BJ (cell line): ENCODE measurements at places on chromosomes 1 and 21. TPM values are rescaled to one million over a fixed set of nuclear protein-coding genes. Genes with fewer than 3 reads are reported as not detected.

The TIAM1 gene
- polyA plus RNA-seq = 0.07 and 0.11 TPM in 2 replicates

The SLC9C2 gene
- polyA plus RNA-seq = not detected in 2 replicates

The PSMA5 gene
- polyA plus RNA-seq = 151 and 226 TPM in 2 replicates

The TIMM17A gene
- 54.6 and 87.5 TPM in 2 replicates for polyA plus RNA-seq

The GJA4 gene
- polyA plus RNA-seq = not detected in 2 replicates

The LIX1L gene
- 35.1 and 42.1 TPM in 2 replicates for polyA plus RNA-seq

The PDZK1 gene
- polyA plus RNA-seq = 0.15 and 0.56 TPM in 2 replicates

- DNase-seq = no peak
Observed at GRCh38 chr1:61047061-61047460, 35.3 kb upstream of the NFIA start.

DNA sequence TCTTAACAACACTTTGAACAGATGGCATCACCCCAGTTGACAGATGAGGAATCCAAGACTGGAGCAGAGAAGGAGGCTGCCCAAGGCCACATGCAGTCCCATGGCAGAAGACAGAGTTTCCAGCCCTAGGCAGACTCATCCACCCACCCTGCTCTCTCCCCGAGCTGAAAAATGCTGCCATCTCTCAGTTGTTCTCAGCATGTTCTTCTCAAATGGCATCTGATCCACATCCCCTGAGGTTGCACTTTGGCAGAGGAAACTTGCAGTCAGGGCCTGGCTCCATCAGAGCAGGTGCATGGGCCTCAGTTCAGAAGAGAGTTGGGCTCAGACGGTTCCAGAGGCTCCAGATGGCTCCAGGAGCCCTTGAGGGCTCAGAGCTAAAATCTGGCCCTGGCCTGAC, 709.4 kb downstream of the MATN1 start:
- no peak for DNase-seq

DNA sequence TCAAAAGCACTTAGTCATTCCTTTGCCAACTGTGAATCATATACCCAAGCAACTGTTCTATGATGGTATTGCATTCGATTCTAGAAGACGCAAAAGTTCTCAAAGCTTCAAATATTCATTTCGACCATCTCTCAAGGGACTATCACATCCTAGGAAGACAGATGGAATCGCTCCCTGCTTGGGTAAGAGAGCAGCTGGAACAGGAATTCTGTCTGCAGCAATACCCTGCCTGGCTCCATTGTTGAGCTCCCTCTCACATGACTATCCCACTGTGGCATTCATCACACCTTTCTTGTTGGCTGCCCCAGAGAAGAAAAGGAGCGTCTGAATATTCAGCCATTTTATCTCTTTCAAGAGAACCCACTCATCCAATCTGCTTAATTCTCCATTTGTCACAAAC, 397.7 kb downstream of the NTNG1 start:
- DNase-seq = no peak

DNA sequence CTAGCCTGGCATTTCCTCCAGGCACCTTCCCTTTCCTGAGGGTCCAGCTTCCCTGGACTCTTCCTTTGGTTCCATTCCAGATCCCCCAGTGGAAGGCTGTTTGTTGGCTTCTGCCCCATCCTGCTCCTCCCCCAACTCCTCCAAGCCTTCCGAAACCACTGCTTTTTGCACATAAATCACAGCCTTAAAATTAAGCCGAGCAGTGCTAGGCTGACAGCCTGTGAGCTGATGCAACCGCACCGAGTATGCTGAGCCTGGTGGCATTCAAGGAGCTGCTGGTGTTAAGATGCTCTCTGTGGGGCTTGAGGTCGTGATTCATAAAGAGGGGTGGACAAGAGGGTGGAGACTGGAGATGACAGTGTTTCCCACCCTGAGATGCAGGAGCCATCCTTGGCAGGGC, 266.6 kb upstream of the C1orf174 start:
- DNase-seq = no peak

GRCh38 chr1:200468264-200469001, 58.6 kb upstream of the ZNF281 start:
- DNase-seq = no peak

DNA sequence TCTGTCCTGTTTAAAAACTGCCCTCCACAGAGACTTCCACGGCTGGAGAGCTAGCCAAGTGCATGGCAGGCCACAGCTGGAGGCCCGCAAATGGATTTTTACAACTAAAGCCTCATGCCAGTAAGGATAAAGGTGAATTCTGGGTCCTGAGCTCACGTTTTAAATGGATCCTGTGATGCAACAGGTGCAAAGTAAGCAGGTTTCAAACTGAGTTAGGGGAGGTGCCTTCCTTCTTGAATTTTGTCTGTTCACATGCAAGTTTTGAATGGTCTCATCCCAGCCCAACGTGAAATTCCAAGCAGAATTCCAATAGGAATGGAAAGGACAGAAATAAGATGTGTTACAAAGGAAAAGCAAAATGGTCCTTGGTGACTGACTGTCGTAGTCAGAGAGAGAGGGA, 36.2 kb upstream of the A3GALT2 start:
- DNase-seq = no peak

GRCh38 chr1:77438236-77438913, 156.6 kb downstream of the AK5 start:
- DNase-seq = peak; percentile 55

DNA sequence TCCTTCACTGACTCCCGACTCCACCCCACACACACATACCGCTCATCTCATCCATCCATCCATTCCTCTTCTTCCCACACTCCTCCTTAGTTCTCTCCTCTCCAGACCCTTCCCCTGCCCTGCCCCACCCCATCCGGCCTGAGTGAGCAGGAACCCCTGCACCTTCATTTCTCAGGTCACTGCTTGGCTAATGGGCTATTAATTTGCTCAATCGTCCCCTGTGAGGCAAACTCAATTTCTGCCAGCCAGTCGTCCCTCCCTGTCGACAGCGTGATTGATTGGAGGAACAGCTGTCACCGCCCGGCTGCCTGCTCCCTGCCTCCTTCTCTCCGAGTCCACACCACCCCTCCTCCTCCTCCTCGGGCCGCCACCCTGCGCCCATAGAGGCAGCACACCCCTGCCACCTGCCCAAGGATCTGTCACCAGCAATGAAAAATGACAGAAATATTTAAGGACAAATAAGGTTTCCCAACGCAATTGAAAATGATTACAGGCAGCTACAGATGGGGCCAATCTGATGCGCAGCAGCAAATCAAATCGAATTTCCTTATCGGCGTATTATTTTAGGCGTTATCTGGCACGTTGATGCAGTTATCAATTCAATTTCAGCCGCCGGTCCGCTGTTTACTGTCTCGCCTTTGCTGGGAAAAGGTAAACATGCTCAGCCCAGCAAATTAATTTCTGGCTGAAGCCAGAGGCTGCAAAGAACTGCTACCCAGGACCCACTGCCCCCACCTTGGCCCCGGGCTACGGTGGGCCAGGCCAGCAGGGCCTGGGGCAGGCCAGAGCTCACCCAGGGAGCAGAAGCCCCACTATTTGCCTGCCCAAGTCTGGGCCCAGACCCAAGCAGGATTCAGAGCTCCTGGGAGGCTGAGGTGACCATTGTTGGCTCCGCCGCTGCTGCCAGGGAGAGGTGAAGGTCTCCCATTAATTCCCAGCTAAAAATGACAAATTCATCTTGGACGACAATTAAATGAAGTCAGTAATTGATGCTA, 71.3 kb downstream of the TMEM53 start:
- DNase-seq = no peak

DNA sequence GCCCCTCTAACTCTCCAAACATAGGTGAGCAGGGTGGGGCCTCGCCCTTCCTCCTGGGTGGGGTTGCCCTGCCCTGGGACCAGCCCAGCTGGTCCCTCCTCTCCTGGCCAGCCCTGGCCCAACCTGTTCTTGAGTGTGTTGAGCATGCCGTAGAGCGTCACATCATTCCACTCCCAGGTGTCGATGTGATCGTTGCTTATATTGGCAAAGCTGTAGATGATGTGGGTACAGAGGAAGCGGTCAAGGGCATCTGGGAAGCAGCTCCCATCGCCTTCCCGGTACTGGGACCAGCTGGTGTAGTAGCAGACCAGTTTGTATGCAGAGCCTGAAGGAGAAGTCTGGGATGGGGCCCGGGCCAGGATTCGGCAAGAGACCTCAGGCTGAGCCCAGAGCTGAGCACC, 1.4 kb downstream of the CHI3L1 start:
- DNase-seq = no peak

GRCh38 chr1:242761556-242761955, 237.1 kb upstream of the PLD5 start:
- no peak for DNase-seq

GRCh38 chr1:245687636-245688535, 533.1 kb downstream of the KIF26B start:
- DNase-seq = no peak

DNA sequence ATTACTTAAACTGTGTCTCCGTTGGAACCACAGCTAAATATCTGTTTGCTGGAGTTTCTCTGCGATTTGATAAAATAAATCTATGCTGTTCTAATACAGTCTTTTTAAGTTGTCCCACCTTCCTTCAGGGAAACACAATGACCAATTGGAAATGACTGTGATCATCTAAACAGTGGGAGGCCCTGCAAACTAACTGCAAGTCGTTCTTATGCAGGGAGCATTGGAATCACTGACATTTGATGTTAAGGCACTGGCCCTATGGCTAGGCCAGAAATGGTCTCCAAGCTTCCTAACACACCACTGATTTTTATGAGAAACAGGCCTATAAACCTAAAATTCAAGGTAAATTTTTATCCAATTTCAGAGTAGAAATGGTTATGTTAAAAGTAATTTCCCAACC, 645.2 kb downstream of the LMO4 start:
- no peak for DNase-seq

- DNase-seq = no peak
Observed at GRCh38 chr1:4375812-4376211, 278.6 kb upstream of the AJAP1 start.

GRCh38 chr1:3360646-3361257, 93.7 kb upstream of the ARHGEF16 start:
- DNase-seq = no peak

DNA sequence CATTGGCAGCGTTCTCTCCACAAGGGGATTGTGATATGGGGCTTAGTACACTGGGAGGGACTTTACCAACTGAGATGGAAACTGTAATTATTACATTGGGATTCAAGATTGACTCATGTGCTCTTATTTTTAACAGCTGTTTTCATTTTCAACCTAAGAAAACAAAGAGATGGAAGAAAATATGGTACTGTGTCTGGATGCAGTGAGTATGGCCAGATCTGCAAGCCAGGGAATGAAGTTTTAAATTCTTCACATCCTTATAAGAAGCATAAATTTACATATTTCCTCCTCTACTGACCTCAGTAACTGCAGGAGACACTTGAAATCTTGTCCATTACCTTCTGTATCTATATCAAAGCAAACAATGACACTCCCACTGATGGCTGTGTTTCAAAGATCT, 81.5 kb upstream of the EDEM3 start:
- DNase-seq = no peak

GRCh38 chr1:37130221-37130948, 96.1 kb upstream of the GRIK3 start:
- no peak for DNase-seq

DNA sequence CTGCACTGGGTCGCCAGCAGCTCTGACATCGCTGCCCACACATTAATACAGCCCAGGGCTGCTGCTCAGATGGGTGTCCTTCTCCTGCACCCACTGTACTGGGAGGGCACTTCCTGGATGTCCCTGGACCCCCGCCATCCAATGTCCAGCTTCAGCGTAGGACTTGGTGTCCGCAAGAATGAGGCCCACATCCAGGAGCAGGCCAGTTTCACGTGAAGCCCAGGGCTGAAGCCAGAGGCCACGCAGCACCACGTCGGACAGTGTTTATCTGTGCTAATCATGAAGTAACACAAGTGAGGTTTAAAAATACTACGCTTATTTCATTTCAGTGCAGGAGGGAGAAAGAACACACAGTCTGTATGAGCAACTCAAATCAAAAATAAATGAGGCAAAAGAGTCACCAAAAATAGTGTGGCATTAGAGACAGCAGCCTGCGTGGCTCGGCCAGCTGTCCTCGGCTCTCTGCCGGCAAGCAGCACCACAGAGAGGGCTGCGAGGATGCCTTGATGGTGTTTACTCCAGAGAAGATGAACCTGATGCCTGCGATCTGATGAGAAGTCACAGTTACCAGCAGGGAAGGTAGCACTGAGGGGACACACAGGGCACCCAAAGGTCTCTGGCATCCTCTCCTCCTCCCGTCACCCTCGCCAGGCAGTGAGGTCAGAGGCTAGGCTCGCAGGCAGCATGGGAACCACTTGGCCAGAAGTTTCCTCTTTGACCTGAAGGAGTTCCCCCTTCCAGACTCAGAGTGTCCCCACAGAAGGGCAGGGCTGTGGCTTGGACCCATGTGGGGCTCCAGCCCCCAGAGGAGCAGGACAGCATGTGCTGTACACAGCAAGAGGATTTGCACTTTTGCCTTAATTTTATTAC, 22.1 kb upstream of the NPHP4 start:
- no peak for DNase-seq

DNA sequence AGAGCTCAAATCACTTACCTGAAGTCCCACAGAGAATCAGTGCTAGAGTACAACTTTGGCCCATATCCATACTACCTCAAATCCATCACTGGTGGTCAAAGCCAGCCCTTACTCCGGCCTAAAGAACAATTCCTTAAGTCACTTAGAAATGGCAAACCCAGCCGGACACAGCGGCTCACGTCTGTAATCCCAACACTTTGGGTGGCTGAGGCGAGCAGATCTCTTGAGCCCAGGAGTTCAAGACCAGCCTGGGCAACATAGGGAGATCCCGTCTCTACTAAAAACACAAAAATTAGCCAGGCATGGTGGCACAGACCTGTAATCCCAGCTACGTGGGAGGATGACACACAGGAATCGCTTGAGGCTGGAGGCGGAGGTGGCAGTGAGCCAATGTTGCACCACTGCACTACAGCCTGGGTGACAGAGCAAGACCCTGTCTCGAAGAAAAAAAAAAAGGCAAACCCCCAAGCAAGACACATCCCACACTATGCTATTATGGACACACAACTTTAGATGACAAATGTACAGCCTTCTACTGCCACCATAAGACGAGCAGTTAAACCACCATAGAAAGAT, 24.0 kb downstream of the NPHP4 start:
- DNase-seq = no peak

- no peak for DNase-seq
Observed at GRCh38 chr1:205921570-205921909, 21.7 kb downstream of the SLC26A9 start.

DNA sequence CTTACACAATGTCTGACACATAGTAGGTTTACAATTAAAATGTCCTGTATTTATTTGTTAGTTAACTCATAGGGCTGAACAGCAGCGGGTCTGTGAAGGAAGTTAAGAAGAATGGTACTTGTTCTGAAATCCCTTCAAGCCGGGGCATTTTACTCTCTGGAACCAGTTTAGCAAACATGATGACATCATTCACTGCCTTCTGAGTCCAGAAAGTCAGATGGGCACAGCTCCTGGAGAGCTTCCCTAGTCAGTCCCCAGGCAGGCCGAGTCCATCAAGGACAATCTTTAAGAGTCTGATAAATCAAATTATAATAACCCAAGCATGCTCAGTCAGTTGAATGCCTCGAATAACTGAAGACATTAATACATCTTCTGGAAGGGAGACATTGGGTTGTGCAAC, 125.4 kb upstream of the DAB1 start:
- no peak for DNase-seq

- no peak for DNase-seq
Observed at GRCh38 chr21:40976198-40977109, 129.5 kb upstream of the DSCAM start.

GRCh38 chr1:153881751-153882150, 41.0 kb downstream of the GATAD2B start:
- DNase-seq = no peak

- no peak for DNase-seq
Observed at GRCh38 chr1:25572708-25573590, 29.5 kb downstream of the LDLRAP1 start.
